H7 (cell line): ENCODE measurements at places on chromosomes 3 and 15. TPM values are rescaled to one million over a fixed set of nuclear protein-coding genes. Genes with fewer than 3 reads are reported as not detected.

GRCh38 chr3:20173844-20174410, 12.1 kb downstream of the SGO1 start:
- no peak for DNase-seq

- DNase-seq = no peak
Measured at GRCh38 chr3:10198761-10199649, 34.3 kb downstream of the IRAK2 start.

- DNase-seq = no peak
Measured at GRCh38 chr3:120473896-120474675, 23.3 kb upstream of the FSTL1 start.

DNA sequence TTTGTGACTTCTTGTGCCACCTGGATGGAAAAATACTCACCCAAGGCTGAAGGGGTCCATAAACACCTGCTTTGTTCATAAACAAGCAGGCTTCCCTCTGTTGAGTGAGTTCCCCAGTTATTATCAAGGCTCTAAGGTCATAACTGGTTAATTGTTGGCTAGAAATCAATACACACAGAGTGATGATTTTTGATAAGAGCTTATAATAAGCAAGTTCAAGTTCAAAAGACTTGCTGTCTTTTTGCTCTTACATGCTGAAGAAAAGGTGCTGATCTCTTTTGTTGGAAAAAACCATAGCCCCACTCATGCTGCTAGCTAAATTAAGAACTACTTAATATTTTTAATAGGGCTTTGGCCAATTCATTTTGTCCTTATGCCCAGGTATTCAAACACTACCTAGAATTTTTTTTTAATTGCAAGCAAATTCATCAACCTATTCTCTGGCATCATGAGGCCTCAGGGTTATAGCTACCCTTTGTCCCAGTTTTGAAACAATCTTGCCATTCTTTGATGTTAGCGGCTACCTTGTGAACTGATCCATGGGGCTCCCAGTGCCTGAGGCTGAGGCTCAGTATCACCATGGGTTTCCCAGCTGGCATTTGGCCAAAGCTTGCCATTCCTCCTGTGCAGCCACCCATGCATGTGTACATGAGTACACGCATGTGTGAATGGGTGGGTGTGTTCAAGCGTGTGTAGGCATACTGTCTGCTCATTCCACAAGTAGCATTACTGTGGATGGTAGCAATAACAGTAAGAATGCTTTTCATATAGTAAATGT, 127.6 kb upstream of the LPP start:
- no peak for DNase-seq

- no peak for DNase-seq
Measured at GRCh38 chr3:153094386-153094785, 67.6 kb upstream of the RAP2B start.

GRCh38 chr15:72229076-72229946, 1.7 kb downstream of the PKM start:
- DNase-seq = no peak

- no peak for DNase-seq
Measured at GRCh38 chr3:169676925-169677537, 13.5 kb upstream of the MECOM start.

GRCh38 chr15:74768099-74768770, 13.6 kb upstream of the CSK start:
- DNase-seq = peak; percentile 69

- DNase-seq = no peak
Measured at GRCh38 chr3:76203578-76203977, 418.2 kb upstream of the ZNF717 start.

- no peak for DNase-seq
Measured at GRCh38 chr3:111506435-111506834, 35.6 kb upstream of the CD96 start.

- no peak for DNase-seq
Measured at GRCh38 chr15:29490747-29491471, 221.3 kb upstream of the NSMCE3 start.

DNA sequence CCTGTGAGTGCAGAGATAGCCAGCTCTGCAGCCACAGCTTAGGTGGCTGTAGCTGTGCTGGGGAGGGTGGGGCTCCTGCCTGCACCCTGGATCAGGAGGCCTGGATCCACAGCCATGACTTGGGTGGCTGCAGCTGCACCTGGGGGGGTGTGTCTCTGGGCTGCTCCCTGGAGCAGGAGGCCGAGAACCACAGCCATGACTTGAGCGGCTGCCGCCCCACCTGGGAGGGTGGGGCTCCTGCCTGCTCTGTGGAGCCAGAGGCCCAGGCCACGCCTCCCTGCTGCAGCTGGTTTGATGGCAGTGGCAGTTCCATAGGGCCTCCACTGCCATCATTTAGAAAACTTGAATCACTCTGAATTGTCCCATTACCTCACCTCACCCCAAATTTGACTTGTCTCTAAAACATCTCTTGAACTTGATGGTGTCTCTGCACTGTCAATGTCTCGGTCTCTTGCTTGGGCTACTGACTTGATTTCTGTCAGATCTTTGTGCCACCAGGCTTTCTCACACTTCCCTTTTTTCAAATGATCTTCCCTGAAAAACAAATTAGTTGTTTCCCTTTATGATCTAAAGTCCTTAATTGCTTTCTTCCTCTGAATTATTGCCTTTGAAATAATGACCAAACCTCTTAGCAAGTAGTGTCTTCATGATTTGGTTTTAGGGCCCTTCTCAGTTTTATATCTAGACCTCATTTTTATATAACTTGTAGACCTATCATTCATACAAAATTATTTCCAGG, 313.2 kb upstream of the MME start:
- peak; percentile 23 for DNase-seq

GRCh38 chr3:11532931-11533391, 110.8 kb downstream of the VGLL4 start:
- peak; percentile 40 for DNase-seq

DNA sequence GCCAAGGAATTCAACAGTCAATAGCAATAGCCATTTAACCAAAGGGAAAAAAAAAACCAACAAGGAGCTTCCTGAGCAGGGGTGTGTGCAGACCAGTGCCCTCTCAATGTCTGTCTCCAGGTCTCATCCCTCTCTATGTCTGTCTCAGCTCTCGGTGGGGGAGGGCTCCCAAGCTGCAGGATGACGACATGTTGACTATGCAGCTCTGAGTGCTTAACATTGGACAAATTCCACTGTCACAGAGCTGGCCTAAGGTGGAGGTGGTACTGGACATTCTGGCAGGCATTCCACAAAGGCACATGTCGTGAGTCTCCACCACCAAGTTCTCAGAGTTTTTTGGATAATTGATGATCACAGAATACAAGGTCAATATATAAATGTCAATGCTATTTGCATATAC, 2.0 kb upstream of the CAPN7 start:
- DNase-seq = no peak

Gene ARPP21
- not detected in 2 replicates for total RNA-seq

Gene TERC
- total RNA-seq = 217 and 361 TPM in 2 replicates

Gene SPATA12
- 0.14 TPM in 1 of 2 replicates, not detected in the other for total RNA-seq

Gene GPR156
- total RNA-seq = 0.55 and 1.2 TPM in 2 replicates
